ENCODE measurements at places on chromosomes 5 and 9. TPM values are rescaled to one million over a fixed set of nuclear protein-coding genes. Genes with fewer than 3 reads are reported as not detected.

The DBH gene
- total RNA-seq, result not detected

The PCDHA8 gene
- total RNA-seq, result not detected

The BARHL1 gene
- total RNA-seq, result not detected

The TLX3 gene
- total RNA-seq, result not detected
